ENCODE measurements at places on chromosomes 2 and 18.

- no peak for DNase-seq
These were observed 947.0 kb upstream of the CDH2 start for GRCh38 chr18:29123706-29124530.

DNA sequence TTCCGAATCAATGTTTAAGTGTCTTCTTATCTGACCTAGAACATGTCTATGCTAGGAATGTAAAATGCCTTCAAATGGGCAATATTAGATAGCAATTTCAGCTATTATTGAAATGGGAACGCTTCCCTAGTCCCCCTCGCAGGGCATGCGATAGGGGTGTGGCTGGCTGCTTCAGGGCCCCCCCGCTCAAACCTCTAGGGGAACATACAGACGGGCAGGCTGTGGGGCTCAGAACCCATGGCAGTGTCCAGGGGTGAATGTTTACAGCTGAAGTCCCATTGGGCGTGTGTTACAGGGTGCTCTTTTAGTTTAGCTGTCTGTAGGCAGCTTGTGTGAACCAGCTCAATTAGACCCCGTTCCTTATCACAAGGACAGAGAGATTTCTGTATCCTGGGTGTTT lies 315.9 kb downstream of the DSEL start:
- DNase-seq, result no peak

DNA sequence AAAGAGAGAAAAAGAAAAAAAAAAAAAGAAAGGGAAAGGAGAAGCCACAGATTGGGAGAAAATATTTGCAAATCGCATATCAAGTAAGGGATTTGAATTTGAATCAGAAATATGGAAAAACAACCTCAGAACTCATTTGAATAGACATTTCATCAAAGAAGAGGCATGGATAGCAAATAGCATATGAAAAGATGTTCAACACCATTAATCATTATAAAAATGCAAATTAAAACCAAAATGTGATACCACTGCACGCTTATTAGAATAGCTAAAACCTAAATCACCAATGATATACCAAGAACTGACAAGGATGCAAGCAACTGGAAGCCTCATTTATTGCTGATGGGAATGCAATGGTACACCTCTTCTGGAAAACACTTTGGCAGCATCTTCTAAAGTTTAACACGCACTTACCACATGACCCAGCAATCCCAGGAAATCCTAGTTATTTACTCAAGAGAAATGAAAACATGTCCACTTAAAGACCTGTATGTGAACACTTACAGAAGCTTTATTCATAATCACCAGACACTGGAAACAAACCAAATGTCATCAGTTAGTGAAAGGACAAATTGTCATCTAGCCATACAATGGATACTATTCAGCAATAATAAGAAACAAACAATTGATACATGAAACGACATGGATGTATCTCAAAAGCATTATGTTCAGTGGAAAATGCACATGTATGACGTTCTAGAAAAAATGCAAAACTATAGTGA lies 10.3 kb downstream of the DNER start:
- DNase-seq, result no peak

- no peak for DNase-seq
These were observed 73.1 kb downstream of the ACKR3 start for GRCh38 chr2:236642584-236643291.

DNA sequence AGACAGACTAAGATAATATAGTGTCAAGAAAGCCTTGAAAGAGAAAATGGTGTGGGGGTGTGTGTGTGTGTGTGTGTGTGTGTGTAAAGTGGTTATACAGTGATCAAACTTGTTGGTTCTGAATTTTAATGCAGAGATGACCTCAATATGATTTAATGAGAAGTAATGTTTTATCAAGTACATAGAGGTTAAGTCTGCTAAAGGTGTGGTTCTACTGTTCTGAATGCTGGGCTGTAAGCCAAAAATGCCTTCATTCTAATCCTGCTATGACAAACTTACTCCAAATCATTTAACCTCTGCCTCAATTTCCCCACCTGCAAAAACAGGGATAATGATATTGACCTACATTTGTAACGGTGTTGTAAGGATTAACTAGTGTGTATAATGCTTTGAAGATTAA lies 87.9 kb downstream of the WDPCP start:
- DNase-seq, result no peak

DNA sequence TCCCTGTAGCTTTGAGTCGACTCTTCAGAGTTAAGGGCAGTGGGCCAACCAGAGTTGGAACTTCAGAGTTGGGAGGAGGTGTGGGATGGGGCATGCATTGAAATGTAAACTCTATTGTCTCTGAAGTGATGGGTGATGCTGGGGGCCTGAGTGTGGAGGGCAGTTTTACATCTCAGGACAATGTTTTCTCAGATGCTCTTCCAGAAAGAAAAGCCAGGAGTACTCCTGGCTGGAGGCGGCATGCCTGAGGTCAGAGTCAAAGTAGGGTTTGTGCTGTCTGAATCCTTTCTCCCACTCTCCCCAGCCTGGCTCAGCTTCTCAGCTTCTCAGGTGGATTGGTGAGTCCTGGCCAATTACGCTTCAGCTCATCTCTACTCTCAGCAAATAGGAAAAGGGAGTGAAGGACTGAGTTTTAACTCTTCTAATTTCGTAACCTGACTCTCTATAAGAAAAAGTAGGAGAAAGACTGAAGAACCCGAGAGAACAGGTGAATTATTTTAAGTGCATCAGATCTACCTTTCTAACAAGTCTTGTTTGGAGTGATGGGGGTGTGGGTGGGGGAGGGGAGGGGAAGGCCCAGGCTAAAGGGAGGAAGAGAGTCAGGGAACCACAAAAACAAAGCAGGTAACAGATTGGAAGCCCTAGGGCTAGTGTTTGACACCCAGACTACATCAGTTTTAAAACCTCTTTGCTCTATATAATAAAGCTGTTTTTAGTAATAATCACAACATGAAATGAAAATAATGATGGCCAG lies 107.5 kb upstream of the PELI1 start:
- no peak for DNase-seq

DNA sequence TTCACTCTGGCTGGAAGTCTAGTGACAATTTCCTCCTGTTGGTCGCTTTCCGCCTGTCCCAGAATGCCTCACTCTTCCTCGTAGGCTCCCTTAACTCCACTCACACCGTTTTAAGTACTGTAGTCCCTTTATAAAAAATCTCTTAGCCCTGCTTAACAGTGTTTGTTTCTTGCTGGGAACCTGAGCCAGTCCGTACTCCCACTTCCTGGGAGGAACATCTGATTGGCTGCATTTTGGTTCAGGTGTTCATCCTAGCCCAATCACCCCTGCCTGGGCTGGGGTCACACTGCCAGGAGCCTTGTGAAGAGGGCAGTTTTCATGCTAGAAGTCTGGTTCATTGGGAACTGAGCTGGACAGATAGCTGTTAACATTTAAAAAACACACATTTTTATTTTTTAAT lies 25.6 kb upstream of the TOGARAM2 start:
- DNase-seq, result no peak

GRCh38 chr2:88673363-88673762 lies 18.1 kb upstream of the RPIA start:
- no peak for DNase-seq

GRCh38 chr2:170340693-170341068 lies 162.7 kb downstream of the MYO3B start:
- no peak for DNase-seq

- DNase-seq, result no peak
These were observed 995.2 kb upstream of the CDH2 start for GRCh38 chr18:29171892-29172755.

- DNase-seq, result no peak
These were observed 398.5 kb downstream of the CDH2 start for GRCh38 chr18:27778441-27778840.
